GM13977 (cell line): ENCODE measurements at places on chromosomes 6 and 20.

GRCh38 chr6:147220345-147220744 is 16.1 kb downstream of the STXBP5 start:
- DNase-seq: no peak

- DNase-seq: no peak
These were observed 166.7 kb downstream of the CDC5L start for GRCh38 chr6:44554194-44554593.

GRCh38 chr6:35311390-35312075 is 13.9 kb downstream of the DEF6 start:
- DNase-seq: no peak

- DNase-seq: no peak
These were observed 5.7 kb upstream of the LAMP5 start for GRCh38 chr20:9508696-9509178.

DNA sequence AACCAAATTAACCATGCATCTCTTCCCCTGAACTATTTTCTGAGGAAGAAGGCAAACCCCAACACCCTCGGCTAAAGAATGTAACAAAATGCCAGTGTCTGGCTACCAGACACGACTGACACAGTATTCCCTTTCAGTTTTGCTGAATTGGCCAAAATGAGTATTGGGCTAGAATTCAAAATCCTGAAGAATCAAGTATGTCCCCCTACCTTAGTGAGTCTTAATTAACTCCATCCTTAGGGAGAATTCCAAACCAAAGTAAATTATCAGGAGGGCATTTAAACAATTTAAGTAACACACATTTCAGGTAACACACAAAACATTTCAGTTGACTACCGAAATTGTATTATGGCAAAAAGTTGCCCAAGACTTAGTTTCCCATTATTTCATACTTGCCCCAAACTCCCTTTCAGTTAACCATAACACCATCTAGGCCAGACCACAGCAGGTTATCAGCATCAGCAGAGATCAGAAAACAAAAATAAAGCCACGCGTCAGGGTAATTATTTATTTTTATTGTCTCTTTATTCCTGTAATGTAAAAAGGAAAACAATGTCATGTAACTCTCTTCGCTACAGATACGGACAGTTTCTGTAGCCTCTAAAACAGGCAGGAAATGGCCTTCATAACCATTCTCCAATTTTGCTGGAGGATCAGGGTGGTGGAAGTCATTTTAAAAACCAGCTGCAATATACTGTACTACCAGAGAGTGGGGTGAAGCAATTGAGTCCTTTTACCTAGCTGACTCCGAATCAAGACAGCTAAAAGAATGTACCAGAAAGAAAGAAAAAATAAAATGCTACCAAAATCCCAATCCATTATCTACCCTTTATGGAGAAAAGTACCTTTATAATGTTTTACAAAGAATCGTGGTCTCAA is 1.9 kb downstream of the SNX5 start:
- peak; percentile 45 for DNase-seq
